Activated CD4-positive, alpha-beta T cell treated with anti-CD3 and anti-CD28 coated beads for 1 hour (primary cell): ENCODE measurements at places on chromosomes 7 and 10.
A peak's percentile ranks its signal among the peaks of the same experiment; 100 is the strongest.

DNA sequence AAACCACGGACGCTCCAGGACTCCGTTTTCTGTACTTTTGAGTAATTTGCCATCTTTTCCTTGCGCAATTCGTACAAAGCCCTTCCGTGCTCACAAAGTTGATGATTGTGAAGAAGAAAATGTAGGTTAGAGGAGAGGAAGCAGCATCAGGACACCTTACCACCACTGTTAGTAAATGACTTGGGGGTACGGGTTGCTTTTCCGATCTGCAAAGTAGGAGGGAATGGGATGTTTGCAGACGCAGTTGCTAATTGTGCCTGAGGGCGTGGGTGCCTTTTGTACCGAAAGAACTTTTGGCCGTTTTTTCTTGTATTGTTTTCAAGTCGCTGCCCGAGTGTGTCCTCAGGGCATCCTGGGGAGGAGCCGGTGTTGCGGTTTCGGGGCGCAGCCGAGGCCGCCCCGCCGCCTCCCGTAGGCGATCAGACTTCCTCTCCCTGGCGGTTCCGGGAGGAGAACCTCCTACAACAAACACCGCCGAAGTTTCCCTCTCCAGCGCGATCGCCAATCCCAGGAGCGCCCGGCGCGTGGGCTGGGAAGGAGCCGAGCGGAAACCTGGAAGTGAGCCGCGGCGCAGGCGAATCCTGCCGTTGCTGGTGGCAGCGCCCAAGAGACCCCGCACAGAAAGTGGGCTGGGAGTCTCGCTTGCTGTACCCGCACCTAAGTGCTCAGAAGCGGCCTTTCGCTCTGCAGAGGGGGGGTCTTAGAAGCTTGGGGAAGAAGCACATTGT, 1.0 kb downstream of the PRR15 start:
- DNase-seq: no peak

DNA sequence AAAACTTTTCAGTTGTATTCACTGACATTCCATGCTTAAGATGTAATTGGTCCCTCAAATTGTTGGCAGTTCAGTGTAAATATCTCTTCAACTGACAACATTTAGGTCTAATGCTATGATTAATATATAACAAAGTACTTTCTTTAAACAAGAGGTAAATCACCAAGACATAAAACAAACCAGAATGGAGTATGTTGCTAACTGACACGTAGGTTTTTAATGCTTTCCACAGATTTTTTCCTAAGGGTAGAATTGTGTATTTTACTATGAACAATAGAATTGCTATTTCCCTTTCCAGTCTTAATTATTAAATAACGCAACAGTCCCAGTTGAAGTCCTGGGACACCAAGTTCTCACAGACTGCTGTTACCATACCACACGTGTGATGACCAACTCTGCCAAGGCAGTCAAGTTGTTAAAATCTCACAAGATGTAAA, 4.1 kb downstream of the JCAD start:
- no peak for DNase-seq

GRCh38 chr7:22842383-22842941, 19.8 kb upstream of the TOMM7 start:
- DNase-seq: no peak

DNA sequence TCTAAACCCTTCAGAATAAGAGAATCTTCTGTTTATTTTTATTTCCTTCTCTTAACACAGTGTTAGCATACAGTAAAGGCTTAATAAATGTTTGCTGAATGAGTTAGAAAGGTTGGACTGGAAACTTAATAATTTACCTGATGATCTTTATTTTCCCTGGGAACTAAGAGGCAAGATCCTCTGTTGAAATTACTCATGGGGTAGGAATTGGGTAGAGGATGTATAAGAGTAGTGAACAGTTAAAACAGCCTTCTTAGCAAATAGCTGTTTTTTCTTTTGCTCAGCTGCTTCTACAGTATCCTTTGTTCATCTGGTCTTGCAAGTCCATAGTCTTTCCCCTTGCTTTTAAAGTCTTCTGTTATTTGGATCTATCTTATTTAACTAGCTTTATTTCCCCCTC, 80.0 kb downstream of the AKAP9 start:
- DNase-seq: no peak

GRCh38 chr10:104274762-104275721, 6.1 kb downstream of the GSTO2 start:
- peak; percentile 26 for DNase-seq

DNA sequence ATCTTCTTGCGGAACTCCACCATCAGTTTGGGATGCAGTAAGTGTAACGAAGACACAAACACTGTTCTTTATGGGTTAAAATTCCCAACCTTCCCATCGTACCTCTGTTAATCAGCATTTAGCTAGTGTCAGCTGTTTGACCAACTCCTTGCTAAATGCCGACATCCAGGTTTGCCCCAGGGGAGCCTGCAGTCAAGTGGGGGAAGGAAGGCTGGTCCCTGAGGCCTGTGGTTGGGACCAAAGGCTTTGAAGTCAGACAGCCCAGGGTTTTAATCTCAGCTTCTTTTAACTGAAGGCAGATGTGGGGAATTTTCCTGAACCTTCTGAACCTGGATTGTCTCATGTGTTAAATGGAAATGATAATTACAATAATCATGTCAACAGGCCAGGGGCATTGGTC, 443.7 kb downstream of the GLRX3 start:
- DNase-seq: no peak

GRCh38 chr7:94389381-94389780, 5.3 kb upstream of the COL1A2 start:
- DNase-seq: no peak

- peak; percentile 12 for DNase-seq
Observed at GRCh38 chr7:6705959-6706665, 635 bp downstream of the ZNF12 start.

DNA sequence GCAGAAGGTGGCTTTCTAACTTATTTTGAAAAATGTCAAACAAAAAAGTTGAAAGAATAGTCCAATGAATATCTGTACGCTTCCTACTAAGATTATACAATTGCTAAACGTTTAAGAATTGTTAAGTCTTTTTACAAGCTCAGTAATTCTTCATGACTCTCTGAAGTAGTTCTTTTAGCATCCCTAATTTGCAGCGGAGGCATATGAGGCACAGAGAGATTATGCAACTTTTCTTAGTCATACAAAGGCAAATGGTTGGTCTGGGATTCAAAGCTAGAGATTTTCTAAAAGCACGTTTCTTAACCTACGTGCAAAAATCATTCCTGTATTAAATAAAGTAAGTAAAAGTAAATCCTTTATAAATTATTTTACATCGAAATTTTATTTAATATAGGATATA, 254.2 kb downstream of the MAGI2 start:
- DNase-seq: no peak

DNA sequence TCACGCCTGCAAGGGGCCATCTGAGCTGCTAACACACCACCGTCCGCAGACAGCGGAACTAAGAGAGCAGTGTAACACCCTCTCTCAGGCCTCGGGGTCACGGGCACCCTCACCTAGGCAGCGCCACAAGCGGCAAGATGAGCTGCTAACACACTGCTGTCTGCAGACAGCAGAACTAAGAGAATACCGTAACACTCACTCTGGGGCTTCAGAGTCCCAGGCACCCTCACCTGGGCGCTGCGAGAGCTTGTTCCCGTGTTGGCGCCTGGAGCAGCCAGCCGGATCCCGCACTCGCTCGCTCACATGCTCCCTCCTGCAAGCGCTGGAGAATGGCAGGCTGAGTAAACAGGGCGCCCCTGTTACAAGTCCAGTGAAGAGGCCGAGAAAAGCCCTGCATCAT, 160.2 kb downstream of the SRPK2 start:
- DNase-seq: no peak

- DNase-seq: no peak
Observed at GRCh38 chr7:32020551-32021159, 49.6 kb downstream of the PDE1C start.

- no peak for DNase-seq
Observed at GRCh38 chr10:8998751-8999150, 944.3 kb downstream of the GATA3 start.

GRCh38 chr10:48759113-48759901, 74.6 kb downstream of the WDFY4 start:
- DNase-seq: no peak

DNA sequence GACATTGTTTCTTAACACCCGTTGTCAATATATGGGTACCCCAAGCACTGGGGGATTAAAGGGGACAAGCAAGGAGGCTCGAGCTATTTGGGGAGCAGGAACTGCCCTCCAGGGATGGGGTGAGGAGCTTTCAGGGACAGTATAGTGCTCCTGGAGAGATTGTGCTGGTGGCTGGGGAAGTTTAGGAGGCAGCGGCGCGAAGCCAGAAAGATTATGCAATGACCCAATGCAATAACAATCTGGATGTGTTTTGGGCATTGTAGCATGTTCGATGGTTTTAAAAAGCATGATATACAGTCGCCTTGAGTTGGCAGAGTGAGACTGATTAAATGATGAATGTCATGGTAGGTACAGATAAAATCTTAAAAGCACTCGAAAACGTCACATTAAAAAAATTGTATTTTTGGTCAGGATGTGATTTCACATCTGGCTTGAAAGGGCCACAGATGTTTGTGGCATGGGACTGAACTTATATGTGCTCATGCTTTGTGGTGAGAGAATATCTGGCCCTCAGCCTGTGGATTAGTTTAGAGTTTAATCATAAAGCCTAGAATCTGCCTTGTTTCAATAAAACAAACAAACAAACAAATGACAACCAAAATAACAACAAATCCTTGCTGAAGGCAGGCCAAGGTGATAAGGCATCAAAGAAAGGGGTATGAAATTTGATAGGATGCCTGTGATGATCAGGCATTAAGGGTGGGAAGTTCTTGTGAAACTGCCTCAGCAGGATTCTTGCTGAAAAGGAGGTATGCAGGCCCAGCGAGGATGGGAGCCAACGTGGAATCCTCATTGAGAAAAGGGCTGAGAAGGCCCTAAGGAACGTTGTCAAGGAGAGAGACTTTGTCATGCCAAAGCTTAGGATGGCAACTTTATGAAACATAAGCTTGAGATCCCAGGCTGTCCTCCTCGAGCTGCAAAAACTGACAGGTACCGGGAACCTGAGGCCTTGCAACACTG, 417.1 kb upstream of the KLF6 start:
- no peak for DNase-seq

DNA sequence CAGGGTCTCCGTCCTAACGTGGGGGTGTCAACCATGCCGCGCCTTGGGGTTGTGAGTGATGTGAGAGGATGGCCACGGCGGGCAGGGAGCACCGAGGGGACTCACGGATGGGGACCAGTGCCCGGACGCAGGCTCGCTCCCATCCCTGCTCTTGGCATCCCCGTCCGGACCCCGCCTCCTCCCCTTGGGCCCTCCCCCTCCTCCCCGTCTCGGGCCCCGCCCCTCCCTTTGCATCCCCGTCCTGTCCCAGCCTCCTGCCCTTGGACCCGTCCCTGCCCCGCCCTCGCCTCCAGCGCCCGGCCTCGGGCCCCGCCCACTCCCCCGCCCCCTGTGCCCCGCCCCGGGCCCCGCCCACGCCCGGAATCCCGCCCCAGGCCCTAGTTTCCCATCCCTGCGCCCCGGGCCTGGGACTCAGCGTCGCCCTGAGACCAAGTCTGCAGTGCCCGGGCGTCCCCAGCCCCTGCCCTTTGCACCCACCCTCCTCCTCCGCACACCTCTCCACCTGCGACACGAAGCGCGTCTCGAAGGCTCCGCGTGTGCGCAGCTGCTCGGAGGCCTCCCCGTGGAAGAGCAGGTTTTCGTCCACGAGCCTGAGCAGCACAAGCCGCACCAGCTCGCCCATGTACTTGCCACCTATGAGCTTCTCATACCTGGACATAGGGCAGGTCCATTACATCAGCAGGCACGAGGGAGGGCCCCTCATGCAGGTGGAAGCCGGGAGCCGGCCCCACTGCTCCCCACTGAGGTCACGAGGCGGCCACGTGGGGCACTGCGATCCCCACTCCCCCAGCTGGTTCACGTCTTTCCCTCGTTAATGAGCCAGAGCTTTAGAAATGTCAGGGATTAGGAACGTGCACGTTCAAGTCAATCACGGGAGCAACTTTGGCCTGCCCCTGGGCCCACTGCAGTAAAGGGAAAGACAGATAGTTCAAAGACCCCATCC, 5.1 kb upstream of the MYL7 start:
- DNase-seq: peak; percentile 32

GRCh38 chr7:45192621-45193041, 35.0 kb downstream of the RAMP3 start:
- no peak for DNase-seq

GRCh38 chr10:91924212-91925021, 847 bp downstream of the BTAF1 start:
- no peak for DNase-seq

GRCh38 chr10:31947144-31947926, 18.7 kb upstream of the ARHGAP12 start:
- no peak for DNase-seq

DNA sequence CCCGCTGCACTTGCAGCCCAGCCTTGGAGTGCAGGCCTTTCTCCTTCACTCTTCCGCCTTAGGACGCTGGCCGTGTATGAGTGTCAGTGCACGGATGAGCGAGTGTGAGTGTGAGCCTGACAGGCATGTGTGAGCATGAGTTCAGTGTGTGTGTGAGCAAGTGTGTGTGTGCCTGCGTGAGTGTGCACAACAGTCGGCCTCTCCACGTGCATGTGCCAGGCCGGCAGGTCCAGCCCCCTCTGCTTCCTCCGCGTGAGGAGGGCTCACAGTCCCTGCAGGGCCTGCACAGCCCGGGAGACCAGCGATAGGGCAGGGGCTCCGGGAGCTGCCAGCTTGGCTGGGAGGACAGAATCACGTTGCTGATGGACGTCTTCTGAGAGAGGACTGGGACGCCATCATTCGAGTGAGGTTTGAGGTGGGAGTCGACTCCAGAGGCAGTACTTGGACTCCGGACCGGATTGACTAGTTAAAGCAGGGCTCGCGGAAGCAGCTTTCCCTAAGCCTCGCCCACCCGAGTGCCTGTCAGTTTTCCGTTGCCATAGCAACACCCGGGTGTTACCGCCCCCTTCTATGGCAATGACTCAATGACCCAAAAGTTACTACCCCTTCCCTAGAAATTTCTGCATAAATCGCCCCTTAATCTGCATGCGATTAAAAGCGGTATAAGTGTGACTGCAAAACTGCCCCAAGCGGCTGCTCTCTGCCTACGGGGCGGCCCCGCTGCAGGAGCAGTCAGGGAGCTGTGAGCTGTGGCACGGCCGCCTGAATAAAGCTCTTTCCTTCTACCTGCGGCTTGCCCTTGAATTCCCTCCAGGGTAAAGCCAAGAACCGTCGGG, 19.6 kb upstream of the CFAP46 start:
- peak; percentile 41 for DNase-seq

GRCh38 chr10:72260976-72261783, 12.5 kb upstream of the DDIT4 start:
- DNase-seq: no peak

DNA sequence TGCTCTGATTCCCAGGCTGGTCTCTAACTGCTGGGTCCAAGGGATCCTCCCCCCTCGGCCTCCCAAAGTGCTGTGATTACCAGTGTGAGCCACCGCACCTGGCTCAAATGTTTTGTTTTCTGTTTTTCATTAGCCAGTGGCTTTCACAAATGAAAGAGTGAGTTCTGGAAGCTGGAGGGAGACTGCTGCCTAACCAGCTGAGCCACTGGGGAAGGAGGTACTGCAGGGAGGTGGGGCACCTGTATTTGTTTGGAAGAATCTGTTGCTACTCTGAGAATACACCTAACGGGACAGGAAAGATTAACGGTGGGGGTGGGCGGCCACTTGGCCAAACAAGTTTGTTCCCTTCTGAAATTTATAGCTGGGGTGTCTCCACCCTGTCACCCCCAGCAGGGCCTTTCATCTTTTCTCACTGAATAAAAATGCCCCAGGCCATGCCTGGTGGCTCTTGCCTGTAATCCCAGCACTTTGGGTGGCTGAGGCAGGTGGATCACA, 4.7 kb downstream of the STOX1 start:
- DNase-seq: no peak
